Hematopoietic multipotent progenitor cell treated with erythropoietin and hydrocortisone succinate and interleukin-3 and kit ligand, for 6 days (in vitro differentiated cells): ENCODE measurements at places on chromosomes 13 and 19.

- no peak for DNase-seq
Measured at GRCh38 chr13:112759053-112759452, 69.2 kb downstream of the ATP11A start.

DNA sequence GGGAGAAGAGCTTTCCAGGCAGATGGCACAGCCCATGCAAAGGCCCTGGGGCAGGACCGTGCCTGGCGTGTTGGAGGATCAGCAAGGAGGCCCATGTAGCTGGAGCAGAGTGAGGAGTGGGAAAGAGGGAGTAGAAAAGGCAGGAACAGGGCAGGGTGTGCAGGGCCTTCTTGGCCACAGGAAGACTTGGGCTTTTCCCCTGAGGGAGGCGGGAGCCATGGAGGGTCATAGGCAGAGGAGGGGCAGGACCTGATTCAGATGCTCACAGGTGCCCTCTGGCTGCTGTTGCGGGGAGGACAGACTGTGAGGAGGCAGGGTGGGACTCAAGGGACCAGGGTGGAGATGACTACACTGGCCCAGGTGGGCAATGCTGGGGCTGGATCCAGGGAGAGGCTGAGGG, 13.8 kb upstream of the PTPRS start:
- peak; percentile 24 for DNase-seq

DNA sequence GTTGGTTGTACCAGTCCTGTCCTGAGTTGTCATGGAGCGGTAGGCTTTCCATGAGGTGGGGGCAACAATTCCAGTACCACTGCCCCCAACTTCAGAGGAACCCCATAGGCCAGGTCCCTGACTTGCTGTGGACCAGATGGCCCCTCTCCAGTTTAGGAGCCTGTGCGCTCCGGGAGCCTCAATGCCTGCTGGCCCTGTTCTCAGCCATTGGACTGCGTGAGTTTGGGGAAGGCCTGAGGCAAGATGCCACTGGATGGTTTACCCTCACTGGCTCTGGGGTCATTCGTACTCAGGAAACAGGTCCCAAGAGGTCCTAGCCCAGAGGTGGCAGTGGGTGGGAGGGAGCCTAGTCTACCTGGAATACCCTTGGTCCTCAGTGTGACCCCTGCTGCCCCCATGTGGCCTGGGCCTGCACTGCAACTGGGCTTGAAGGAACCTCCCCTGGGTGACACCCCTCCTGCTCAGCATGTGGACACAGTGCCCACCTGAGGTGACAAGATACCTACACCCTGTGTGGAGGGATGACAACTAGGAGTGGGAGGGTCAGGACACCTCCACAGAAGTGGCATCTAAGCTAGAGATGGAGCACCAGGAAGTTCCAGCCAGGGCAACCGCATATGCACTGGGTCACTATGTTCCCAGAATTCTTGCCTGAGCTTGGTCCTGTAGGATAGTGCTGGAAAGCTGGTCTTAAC, 6.0 kb upstream of the PRR19 start:
- DNase-seq = peak; percentile 82

DNA sequence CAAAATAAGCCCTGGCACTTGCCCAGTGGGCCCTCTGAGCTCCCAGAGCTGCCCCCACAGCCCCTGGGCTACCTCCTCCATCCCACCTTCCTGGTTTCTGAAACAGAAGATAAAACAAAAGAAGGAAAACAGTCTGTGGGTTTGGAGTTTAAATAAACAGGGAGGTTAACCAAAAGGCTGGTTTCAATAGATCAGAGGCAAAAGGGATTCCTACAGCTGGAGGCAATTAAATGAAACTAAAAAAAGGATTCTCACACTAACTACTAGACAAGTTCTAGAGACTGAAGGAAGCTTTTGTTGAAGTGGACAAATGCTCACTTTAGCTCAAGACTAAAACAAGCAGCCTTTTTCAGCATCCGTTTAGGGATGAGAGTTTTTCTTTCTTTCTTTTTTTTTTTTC, 569.8 kb downstream of the FGF9 start:
- no peak for DNase-seq

DNA sequence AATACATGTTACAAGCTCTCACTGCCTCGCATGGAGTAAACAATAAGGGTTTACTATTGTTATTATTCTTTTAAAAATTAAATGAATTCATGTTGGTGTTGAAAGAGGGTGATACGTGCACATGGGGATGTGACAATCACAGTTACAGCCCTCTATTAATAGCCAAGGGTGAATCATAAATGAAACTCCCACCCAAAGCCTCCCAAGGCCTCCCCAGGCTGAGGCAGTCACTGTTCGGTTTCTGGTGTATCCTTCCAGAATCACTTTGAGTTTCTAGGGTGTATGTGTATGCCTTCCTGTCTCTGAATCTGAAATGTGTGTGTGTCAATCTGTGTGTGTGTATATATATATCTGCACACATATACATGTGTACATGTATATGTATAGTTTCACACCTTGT, 73.4 kb downstream of the AKAP11 start:
- no peak for DNase-seq

DNA sequence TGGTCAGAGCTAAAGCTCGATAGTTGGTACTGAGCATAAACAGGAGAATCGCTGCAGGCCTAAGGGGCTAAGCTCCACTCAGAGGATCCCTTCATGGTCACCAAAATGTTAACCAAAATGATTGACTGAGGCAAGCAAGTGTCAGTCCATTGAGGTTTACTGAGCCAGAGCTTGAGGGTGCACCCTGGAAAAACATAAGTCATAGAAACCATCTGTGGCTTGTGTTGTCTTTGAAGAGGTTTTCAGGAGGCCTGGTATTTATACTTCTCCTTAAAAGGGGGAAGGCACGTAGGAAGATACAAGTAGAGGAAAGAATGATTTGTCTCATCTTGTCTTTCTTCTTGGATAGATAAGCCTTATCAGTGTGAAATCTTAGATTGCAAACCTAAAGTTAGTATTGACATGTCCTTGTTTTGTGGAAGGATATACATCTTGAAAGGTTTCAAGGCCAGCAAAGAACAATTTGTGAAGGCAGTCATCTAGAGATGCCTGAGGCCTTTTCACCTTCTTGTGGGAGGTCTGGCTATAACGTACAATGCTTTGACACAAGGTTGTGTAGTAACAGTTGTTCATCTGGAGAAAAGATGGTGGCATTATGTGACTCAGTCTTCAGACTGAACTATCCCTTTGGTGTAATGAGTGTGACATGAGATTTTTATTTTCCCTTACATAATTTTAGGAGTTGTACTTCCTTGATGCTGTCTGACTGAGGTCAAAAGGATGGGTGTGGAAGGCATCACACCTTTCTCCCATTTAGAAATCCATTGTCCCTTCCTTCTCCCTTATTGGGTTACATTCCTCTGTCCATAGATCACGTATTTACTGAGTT, 14.7 kb upstream of the CEACAM6 start:
- DNase-seq = no peak

GRCh38 chr19:20167651-20168122, 673 bp downstream of the ZNF486 start:
- DNase-seq = peak; percentile 5
